ENCODE measurements at places on chromosomes 16 and 17.

- DNase-seq, result no peak
Measured at GRCh38 chr17:50765454-50766221, 1.7 kb downstream of the ANKRD40CL start.

GRCh38 chr17:40253565-40253964, 34.1 kb upstream of the CDC6 start:
- no peak for DNase-seq

GRCh38 chr17:65054602-65055001, 1.9 kb downstream of the GNA13 start:
- no peak for DNase-seq

GRCh38 chr16:48969611-48970010, 312.0 kb downstream of the CBLN1 start:
- DNase-seq, result no peak

DNA sequence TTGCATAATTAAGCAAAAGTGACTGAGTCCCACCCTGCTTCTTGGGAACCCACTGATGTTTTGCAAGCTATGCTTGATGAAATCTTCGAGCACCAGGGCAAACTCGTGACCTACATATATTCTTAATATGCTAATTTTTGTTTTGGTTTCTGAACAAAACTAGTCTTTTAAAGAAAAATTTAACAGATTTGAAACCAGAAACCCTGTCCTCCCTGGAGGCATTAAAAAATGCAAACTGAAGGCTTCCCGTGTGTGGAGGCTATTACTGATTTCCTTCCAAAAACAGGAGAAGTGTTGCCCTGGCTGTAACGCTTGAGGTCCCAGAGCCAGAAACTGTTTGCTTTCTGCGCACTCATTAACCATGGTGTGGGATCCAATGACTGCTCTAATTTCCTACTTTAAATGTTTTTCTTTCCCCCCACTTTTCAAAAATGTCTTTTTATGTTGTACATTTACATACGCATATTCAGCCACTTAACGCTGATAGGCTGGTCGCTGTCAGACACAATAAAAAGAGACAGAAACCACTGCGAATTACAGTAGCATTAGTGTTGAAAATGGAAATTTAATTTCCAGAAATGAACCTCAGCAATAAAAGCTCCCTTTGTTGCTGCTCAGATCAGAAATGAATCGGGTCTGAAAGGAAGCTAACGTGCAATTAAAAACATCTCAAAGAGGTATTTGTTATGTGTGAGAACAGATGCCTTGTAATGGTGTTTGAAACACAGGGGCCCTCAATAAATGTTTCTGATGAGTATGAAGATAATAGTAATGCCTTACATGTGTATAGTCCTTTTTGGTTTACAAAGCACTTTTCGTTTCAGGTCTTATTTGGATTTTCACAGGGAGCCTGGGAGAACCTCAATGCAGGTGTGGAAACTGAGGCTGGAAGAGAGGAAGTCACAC, 39.9 kb upstream of the IRX6 start:
- no peak for DNase-seq

All from CD4-positive, alpha-beta T cell treated with Interleukin-12 subunit alpha and Interleukin-12 subunit beta, for 1 hour (primary cell).